OCI-LY7 (cell line): ENCODE measurements at places on chromosomes 13 and 19. TPM values are rescaled to one million over a fixed set of nuclear protein-coding genes. Genes with fewer than 3 reads are reported as not detected.

Gene SPTBN4
- total RNA-seq, result 3.3 and 4.1 TPM in 2 replicates

Gene VAV1
- total RNA-seq, result 92.7 and 107 TPM in 2 replicates

Gene S1PR5
- not detected in 2 replicates for total RNA-seq

Gene CGB5
- not detected in 2 replicates for total RNA-seq

Gene ZFP30
- 12.8 and 13.5 TPM in 2 replicates for total RNA-seq

GRCh38 chr19:47415953-47416642 lies 3.2 kb downstream of the MEIS3 start:
- DNase-seq, result no peak

DNA sequence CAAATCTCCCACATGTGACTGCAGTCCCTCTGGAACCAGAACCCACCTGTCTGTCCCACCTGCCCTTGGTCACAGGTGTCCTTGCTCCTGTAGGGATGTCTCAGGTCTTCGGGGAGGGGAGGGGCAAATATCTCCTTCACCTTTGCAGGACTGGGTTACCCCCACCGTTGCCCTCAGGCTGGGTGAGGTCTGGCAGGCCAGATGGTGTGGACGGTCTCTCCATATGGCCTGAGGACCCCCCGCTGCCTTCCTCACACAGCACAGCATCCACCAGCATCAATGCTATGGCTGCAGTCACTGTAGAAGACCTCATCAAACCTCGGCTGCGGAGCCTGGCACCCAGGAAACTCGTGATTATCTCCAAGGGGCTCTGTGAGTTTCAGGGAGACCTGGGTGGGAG lies 10.0 kb downstream of the SLC5A5 start:
- no peak for DNase-seq

- no peak for DNase-seq
Observed at GRCh38 chr13:86006317-86006716, 207.1 kb upstream of the SLITRK6 start.

DNA sequence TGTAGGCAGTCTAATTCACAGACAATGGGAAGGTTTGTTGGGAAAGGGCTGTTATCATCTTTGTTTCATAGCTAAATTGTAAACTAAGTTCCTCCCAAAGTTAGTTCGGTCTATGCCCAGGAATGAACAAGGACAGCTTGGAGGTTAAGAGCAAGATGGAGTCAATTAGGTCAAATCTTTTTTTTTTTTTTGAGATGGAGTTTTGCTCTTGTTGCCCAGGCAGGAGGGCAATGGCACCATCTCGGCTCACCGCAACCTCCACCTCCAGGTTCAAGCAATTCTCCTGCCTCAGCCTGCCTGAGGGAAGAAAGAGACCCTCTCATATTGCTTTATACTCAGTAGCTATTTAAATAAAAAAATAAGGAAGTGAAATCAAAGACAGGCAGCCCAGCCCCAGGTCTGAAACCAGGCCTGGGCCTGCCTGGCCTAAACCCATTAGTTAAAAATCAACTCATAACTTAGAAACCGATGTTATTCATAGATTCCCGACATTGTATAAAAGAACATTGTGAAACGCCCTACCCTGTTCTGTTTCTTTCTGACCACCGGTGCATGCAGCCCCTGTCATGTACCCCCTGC lies 297.4 kb upstream of the SGCG start:
- DNase-seq, result peak; percentile 62
